T-cell (primary cell): ENCODE measurements at places on chromosomes 12 and 14. TPM values are rescaled to one million over a fixed set of nuclear protein-coding genes. Genes with fewer than 3 reads are reported as not detected.

MYH6 gene
- total RNA-seq: not detected

CAPS2 gene
- total RNA-seq: 4.2 TPM

DNA sequence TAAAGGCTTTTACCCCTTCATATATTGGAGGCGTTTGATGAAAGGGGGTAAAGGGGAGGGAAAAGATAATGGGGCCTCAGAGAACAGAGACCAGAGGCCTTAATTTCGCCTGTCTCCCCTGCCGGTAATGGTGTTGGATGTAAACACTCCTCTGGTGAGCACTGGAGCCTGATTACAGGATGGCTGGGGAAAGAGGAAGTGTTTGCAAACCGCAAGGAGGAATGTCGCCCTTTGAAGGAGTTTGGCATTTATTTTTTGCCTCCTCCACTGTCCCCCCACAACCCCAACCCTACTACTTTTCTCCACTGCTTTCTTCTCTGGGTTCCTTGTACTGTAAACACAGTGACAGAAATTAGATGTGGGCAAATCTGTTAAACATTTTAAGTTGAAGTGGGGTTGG is 211.9 kb upstream of the TBX3 start:
- no peaks in the 10 kb centered on the region for H3K27me3 ChIP-seq
- no peak overlapping the region for H3K4me3 ChIP-seq
- H3K4me1 ChIP-seq: no peaks in the 10 kb centered on the region
- no peak overlapping the region for H3K27ac ChIP-seq

DNA sequence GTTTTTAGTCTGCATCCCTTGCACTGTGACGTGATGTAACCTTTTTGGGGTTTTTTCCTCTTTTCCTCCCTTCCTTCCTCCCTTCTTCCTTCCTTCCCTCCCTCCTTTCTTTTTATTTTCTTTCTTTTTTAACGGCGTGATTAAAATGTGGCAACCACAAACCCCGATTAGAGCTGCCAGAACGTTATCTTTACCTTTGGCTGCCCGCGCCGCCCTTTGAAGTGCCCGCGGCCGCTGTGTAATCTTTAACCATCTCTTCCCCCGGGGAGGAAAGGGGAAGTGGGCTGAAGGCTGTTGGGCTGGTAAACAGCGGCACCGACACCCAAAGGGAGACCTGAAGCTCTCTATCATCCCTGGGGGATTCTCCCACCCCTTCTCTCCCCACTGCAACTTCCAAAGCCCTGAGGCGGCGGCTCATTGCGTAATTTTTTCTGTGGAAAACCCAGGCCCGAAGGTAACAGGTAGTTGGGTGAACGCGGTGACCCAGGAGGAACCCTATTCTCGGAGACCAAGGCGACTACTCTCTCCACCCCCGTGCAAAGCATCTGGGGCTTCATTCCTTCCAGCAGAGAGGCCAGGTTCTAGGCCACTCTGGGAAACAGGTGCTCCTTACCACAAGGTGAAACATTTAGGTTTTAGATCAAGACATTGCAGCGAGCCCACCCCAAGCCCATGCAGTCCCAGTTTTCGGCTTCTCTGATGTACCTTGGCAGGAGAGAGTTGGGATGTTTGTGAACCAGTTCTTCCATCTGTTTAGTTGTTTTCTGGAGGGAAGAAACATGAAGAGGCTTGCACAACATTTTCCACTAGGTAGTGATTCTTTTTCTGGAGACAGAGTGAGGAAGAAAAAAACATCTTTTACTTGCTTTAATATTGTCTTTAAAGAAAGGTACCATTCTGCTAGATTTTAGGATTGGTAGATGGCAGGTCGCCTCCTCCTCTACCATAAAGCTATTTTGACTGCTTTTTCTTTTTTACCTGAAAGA is 1.5 kb downstream of the LGR5 start:
- H3K4me3 ChIP-seq: no peak overlapping the region
- H3K27me3 ChIP-seq: peaks cover 2% of the 10 kb centered on the region
- no peak for DNase-seq
- no peaks in the 10 kb centered on the region for H3K36me3 ChIP-seq
- peaks cover 21% of the 10 kb centered on the region for H3K4me1 ChIP-seq

GRCh38 chr14:24249230-24250021 is 7.0 kb upstream of the TINF2 start:
- no peaks in the 10 kb centered on the region for H3K4me1 ChIP-seq
- peaks cover 7% of the 10 kb centered on the region for H3K36me3 ChIP-seq
- no peak for DNase-seq
- H3K4me3 ChIP-seq: no peak overlapping the region
- H3K27me3 ChIP-seq: no peaks in the 10 kb centered on the region

DNA sequence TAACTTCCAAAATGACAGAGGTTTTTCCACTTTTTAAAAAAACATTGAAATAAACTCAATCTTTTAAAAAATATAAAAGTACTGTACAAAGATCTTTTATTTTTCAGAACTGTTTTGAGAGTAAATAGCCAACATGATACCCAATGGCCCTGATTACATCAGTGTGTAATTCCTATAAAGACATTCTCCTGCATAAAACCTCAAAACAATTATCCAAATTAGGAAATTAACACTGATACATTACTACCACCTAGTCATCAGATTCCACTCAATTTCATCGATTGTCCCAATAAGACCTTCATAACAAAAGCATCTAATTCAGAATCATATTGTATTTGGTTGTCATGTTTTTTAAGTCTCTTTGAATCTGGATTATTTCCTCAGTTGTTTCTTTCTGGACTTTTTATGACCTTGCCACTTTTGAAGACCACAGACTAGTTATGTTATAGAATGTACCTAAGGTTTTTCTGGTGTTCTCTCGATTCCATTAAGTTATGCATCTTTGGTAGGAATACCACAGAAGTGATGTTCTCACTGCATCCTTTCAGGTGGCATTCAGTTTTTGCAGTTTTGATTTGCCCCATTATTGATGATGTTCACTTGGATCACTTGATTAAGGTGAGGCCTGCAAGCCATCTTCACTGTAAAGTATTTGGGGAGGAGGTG is 4.0 kb upstream of the YEATS4 start:
- H3K4me1 ChIP-seq: peaks cover 15% of the 10 kb centered on the region
- DNase-seq: no peak
- H3K27ac ChIP-seq: no peak overlapping the region

GRCh38 chr14:100820957-100821356 is 5.0 kb upstream of the MEG3 start:
- H3K4me1 ChIP-seq: no peaks in the 10 kb centered on the region
- H3K36me3 ChIP-seq: no peaks in the 10 kb centered on the region
- no peak overlapping the region for H3K4me3 ChIP-seq
- H3K27me3 ChIP-seq: no peaks in the 10 kb centered on the region
- DNase-seq: no peak

DNA sequence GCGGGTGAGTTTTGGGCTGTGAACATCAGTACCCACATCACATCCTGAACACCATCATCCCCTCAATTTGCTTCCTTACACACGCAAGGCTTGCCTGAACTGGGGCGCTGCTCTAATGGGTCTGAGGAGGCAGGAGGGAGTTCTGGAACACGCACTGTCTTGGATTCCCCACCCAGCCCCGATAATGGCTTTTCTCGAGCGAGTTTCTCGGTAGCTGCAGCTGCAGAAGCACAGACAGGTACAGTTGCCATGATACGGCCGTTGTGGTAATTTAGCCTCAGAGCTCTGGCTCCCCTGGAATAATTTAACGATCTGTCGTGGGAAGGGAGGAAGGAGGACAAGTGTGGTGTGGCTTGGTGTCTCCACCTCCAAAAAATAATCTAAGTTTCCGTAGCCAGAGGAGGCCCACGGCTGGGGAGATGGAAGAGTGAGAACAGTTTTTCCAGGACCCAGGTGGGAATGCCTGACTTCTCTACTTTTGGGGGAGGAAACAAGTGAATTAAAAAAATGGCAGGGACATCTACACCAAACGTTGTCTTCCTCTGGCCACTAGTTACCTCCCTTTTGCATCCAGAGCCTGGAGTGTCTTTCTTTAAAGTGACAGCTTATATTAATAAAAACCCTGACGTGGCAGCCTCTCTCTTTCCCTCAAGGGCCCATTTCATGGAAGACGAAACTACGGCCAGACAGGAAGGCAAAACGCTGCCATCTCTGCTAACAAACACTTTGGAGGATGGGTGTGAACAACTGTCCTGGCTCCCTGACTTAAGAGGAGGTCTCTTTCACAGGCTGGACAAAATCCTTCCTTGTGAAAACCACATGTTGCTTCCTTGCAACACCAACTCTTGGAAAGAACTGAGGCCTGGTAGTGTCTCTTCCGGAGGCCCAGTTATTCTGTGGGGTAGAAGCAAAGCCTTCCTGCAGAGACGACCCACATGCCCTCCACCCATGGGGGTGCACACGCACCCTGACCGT is 84.8 kb downstream of the RBM19 start:
- no peak overlapping the region for H3K4me3 ChIP-seq
- peaks cover 3% of the 10 kb centered on the region for H3K36me3 ChIP-seq
- no peaks in the 10 kb centered on the region for H3K27me3 ChIP-seq
- H3K27ac ChIP-seq: no peak overlapping the region
- no peak for DNase-seq
- no peaks in the 10 kb centered on the region for H3K4me1 ChIP-seq

DNA sequence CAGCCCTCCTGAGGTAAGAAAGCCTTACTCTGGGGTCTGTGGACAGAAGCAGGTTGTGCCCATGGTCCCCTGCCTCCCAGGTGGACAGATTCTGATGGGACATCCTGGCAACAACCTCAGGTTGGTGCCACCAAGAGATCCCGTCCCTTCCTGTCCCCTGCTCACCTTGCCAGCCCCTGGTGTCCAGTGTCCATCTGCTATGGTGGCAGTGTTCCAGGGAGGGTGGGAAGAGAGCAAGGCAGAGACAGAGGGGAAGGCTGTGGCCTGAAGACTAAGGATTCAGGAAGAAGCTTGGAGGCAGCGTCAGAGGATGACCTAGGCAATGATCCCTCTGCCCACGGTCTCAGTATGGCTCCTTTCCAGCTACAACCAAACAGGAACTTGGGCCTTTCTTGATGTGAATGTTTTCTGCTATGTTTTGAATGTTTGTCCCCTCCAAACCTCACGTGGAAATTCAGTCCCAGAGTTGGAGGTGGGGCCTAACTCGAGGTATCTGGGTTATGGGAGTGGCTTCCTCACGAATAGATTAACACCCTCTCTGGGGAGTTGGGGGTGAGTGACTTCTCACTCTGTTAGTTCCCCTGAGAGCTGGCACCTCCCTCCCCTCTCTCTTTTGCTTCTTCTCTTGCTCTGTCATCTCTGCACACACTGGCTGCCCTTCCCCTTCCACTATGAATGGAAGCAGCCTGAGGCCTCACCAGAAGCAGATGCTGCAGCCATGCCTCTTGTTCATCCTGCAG is 26.9 kb downstream of the IQSEC3 start:
- H3K27me3 ChIP-seq: no peaks in the 10 kb centered on the region
- no peak for DNase-seq
- H3K36me3 ChIP-seq: no peaks in the 10 kb centered on the region
- no peak overlapping the region for H3K27ac ChIP-seq
- H3K4me3 ChIP-seq: no peak overlapping the region

DNA sequence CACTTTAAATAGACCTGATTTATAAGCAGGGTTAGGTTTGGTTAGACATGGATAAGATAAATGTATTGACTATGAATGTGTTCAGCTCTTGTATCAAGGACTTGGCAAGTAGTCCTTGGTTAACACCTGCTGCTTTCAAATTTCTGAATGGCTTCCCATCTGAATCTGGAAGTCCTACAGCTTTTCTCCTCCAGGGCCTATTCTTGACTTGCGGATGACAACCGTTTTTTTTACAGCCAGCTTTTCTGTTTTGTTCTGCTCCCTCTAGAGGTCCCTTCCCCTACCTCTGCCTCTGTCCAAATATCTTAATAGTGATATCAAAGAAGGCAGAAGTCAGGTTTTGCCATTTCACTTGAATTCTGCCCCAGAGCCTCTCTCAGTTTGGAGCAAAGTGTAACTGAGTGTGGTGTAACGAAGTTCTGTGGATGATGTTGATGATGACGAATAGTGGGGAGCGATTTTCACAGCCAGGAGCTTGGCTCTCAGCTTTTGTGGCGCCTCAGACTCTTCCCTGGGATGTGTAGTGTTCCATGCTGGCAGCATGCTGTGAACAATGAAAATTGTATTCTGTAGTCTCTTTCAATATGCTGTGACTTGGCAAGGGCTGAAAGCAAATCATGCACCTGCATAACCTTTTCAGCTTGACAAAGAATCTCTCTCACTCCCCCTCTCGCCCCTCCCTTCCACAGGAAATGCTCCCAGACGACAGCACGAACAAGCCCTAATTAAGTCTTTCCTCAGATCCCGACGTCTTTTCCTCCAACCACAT is 5.0 kb upstream of the SLC4A8 start:
- H3K27ac ChIP-seq: no peak overlapping the region
- DNase-seq: no peak
- H3K4me1 ChIP-seq: peaks cover 4% of the 10 kb centered on the region
- H3K4me3 ChIP-seq: no peak overlapping the region
- H3K27me3 ChIP-seq: no peaks in the 10 kb centered on the region
- H3K36me3 ChIP-seq: no peaks in the 10 kb centered on the region

DNA sequence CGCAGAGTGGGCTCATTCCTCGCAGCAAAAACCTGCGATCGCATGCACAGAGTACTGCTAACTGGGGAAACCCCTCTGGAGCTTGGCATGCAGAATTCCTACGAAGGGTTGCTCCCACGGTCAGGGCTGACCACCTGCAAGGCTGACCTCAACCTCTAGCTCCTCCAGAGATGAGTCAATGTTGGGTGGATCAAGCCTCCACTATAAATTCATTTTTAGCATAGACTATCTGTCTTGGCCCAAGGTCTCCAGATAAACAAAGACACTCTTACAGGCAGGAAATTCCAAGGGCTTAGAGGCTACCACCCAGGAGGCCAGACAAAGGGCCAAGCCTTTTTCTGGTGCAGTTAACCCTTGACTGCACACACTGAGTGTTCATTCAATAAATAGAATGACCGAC is 296.5 kb downstream of the TMEM132D start:
- DNase-seq: no peak
- H3K4me1 ChIP-seq: no peaks in the 10 kb centered on the region
- no peaks in the 10 kb centered on the region for H3K36me3 ChIP-seq
- no peaks in the 10 kb centered on the region for H3K27me3 ChIP-seq
- no peak overlapping the region for H3K27ac ChIP-seq

DNA sequence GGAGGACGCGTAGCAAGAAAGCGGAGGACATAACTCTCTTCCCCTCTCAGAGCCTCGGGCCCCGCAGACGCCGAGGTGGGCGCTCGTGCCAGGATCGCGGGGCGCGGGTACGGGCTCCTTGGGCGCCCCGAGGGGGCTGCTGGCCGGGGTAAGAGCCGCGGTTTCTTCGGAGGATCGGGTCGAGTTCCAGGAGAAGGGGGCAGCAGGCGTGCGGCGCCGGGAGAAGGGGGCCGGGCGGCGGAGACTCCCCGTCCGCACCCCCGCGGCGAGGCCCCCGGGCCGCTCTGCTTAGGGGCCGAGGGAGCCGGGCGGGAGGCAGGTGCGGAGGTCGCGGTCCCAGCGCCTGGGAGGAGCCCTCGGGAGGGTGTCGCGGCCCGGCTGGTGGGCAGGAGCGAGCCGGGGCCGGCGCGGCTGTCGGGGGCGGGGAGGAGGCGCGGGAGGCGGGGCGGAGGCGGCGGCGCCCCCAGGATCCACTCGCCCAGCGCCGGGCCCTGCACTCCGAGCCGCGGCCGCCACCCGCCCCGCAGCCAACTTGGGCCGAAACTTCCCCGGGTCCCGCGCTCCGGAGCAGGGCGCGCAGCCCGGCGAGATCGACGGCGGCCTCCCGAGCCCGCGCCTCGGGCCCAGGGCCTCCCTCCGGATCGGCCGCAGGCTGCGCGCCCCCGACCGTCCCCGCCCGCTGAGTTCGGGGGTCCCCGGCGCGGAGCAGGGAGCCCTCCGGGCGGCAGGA is 64.4 kb downstream of the FBXL14 start:
- H3K36me3 ChIP-seq: no peaks in the 10 kb centered on the region
- H3K4me1 ChIP-seq: peaks cover 13% of the 10 kb centered on the region
- no peak overlapping the region for H3K27ac ChIP-seq
- DNase-seq: no peak
- H3K27me3 ChIP-seq: peaks cover 83% of the 10 kb centered on the region
